ENCODE measurements at places on chromosomes 6 and 20.
A peak's percentile ranks its signal among the peaks of the same experiment; 100 is the strongest.

- H3K27ac ChIP-seq: no peak overlapping the region
- no peaks in the 10 kb centered on the region for H3K36me3 ChIP-seq
- peaks cover 5% of the 10 kb centered on the region for H3K4me1 ChIP-seq
- no peak overlapping the region for H3K4me3 ChIP-seq
- DNase-seq: no peak
Observed at GRCh38 chr6:109322825-109323224, 59.4 kb downstream of the CD164 start.

GRCh38 chr20:17730071-17730470, 30.3 kb downstream of the BANF2 start:
- DNase-seq: no peak
- no peak overlapping the region for H3K27ac ChIP-seq
- peaks cover 2% of the 10 kb centered on the region for H3K36me3 ChIP-seq
- H3K27me3 ChIP-seq: peaks cover 45% of the 10 kb centered on the region
- no peak overlapping the region for H3K4me3 ChIP-seq

- H3K4me3 ChIP-seq: no peak overlapping the region
- no peaks in the 10 kb centered on the region for H3K4me1 ChIP-seq
- H3K36me3 ChIP-seq: no peaks in the 10 kb centered on the region
- peaks cover 28% of the 10 kb centered on the region for H3K27me3 ChIP-seq
Observed at GRCh38 chr20:61895016-61895415, 170.7 kb downstream of the TAF4 start.

- DNase-seq: peak; percentile 67
- H3K36me3 ChIP-seq: no peaks in the 10 kb centered on the region
- no peak overlapping the region for H3K27ac ChIP-seq
- peaks cover 8% of the 10 kb centered on the region for H3K4me1 ChIP-seq
- H3K27me3 ChIP-seq: no peaks in the 10 kb centered on the region
Observed at GRCh38 chr20:32674362-32674789, 635 bp upstream of the C20orf203 start.

DNA sequence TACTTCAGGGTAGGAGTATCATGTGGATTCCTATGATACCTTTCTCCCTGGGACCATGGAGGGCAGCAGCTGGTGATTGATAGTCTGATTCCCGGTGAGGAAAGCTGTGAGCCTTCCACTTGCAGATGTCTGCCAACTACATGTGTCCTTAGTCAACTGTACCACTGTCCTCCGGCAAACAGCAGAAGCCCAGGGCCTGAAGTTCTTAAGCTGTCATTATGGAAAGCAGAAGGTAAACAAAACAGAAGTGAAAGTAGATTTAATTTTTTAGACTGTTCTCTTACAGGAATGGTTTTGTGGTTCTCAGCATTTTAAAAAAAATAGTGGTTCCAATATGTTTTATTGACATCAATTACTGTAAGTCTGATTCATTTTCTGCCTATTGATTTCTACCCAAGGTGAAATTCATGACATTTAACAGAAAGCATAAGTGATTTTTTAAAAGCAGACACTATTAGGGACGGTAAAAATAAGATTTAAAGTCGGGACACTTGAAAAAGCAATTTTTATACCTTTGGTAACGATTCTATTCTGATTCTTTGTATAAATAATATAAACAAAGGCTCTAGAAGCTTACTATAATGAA, 36.6 kb downstream of the PTPN1 start:
- H3K36me3 ChIP-seq: peaks cover 29% of the 10 kb centered on the region
- H3K27me3 ChIP-seq: no peaks in the 10 kb centered on the region
- peak overlapping the region; percentile 90 for H3K27ac ChIP-seq
- no peak for DNase-seq

- H3K4me3 ChIP-seq: no peak overlapping the region
- H3K27me3 ChIP-seq: peaks cover 72% of the 10 kb centered on the region
- H3K36me3 ChIP-seq: no peaks in the 10 kb centered on the region
- no peak overlapping the region for H3K27ac ChIP-seq
Observed at GRCh38 chr20:59412181-59412580, 111.8 kb downstream of the EDN3 start.

GRCh38 chr6:28719275-28719940, 193.7 kb downstream of the GPX5 start:
- no peak for DNase-seq
- peaks cover 72% of the 10 kb centered on the region for H3K27me3 ChIP-seq
- no peak overlapping the region for H3K4me3 ChIP-seq
- no peaks in the 10 kb centered on the region for H3K4me1 ChIP-seq
- no peaks in the 10 kb centered on the region for H3K36me3 ChIP-seq

GRCh38 chr6:162630069-162630468, 97.5 kb downstream of the PRKN start:
- no peak for DNase-seq
- peaks cover 2% of the 10 kb centered on the region for H3K4me1 ChIP-seq
- H3K36me3 ChIP-seq: no peaks in the 10 kb centered on the region

DNA sequence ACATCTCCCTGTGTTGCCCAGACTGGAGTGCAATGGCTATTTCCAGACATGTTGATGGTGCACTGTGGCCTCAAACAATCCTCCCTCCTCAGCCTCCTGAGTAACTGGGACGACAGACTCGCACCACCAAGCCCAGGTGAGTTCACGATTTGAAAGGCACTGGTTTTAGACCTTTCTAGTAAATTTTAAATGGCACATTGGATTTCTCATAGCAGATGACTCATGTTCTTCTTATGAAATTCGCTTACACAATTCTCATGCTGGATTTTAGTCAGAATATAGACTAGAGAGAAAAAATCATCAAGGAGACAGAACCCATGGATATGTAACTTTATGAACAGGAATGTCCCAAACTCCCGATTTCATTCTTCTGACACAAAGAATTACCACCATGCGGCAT, 18.1 kb upstream of the PXDC1 start:
- H3K27ac ChIP-seq: no peak overlapping the region
- peaks cover 62% of the 10 kb centered on the region for H3K27me3 ChIP-seq
- no peak overlapping the region for H3K4me3 ChIP-seq
- H3K4me1 ChIP-seq: peaks cover 7% of the 10 kb centered on the region
- H3K36me3 ChIP-seq: no peaks in the 10 kb centered on the region
- DNase-seq: no peak

DNA sequence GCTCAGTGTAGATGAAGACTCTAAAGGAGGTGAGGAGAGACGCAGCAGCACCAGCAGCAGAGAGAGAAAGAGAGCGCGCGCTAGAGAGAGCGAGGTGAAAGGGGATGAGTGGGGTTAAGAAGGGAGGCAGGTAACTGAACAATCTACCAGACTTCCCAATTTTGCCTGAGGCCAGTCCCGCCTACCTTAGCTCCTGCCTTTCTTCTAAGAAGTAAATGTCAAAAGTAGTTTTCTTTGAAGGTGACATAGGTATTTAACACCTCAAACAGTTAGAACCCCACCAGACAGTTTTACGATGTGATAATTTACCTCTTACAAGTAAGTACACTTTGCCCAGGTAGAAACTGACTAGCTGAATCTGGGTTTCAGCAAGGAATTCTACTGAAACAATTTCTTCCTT, 132.0 kb upstream of the EEF1E1 start:
- H3K36me3 ChIP-seq: no peaks in the 10 kb centered on the region
- no peak for DNase-seq
- no peak overlapping the region for H3K27ac ChIP-seq
- H3K27me3 ChIP-seq: peaks cover 14% of the 10 kb centered on the region
- H3K4me3 ChIP-seq: no peak overlapping the region
- no peaks in the 10 kb centered on the region for H3K4me1 ChIP-seq

- no peak for DNase-seq
- no peaks in the 10 kb centered on the region for H3K4me1 ChIP-seq
- peak overlapping the region; percentile 26 for H3K27ac ChIP-seq
- no peaks in the 10 kb centered on the region for H3K36me3 ChIP-seq
Observed at GRCh38 chr6:165484178-165484889, 174.9 kb upstream of the C6orf118 start.

GRCh38 chr6:43172104-43173007, 1.3 kb downstream of the SRF start:
- peak overlapping the region; percentile 89 for H3K27ac ChIP-seq
- H3K4me3 ChIP-seq: peak overlapping the region; percentile 88
- peaks cover 42% of the 10 kb centered on the region for H3K4me1 ChIP-seq
- peak; percentile 26 for DNase-seq
- no peaks in the 10 kb centered on the region for H3K27me3 ChIP-seq
- H3K36me3 ChIP-seq: peaks cover 54% of the 10 kb centered on the region

DNA sequence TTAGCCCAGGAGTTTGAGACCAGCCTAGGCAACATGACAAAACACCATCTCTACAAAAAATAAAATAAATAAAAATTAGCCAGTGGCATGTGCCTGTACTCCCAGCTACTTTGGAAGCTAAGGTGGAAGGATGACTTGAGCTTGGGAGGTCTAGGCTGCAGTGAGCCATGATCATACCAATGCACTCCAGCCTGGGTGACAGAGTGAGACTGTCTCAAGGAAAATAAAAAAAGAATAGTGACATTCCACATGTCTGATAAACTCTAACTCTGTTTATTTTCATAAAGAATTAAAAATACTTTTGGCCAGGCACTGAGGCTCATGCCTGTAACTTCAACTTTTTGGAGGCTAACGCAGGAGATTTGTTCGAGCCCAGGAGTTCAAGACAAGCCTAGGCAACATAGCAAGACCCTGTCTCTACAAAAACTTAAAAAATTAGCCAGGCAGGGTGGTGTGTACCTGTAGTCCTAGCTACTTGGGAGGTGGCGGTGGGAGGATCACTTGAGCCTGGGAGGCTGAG, 115.1 kb downstream of the GJA1 start:
- no peak overlapping the region for H3K27ac ChIP-seq
- H3K4me1 ChIP-seq: no peaks in the 10 kb centered on the region

- H3K4me3 ChIP-seq: peak overlapping the region; percentile 97
- peaks cover 39% of the 10 kb centered on the region for H3K36me3 ChIP-seq
- H3K27me3 ChIP-seq: no peaks in the 10 kb centered on the region
- no peak for DNase-seq
Observed at GRCh38 chr20:35661908-35662307, 2.8 kb downstream of the CPNE1 start.

GRCh38 chr6:17574866-17575560, 25.1 kb upstream of the FAM8A1 start:
- peaks cover 42% of the 10 kb centered on the region for H3K27me3 ChIP-seq
- H3K4me3 ChIP-seq: no peak overlapping the region
- DNase-seq: no peak
- no peak overlapping the region for H3K27ac ChIP-seq

DNA sequence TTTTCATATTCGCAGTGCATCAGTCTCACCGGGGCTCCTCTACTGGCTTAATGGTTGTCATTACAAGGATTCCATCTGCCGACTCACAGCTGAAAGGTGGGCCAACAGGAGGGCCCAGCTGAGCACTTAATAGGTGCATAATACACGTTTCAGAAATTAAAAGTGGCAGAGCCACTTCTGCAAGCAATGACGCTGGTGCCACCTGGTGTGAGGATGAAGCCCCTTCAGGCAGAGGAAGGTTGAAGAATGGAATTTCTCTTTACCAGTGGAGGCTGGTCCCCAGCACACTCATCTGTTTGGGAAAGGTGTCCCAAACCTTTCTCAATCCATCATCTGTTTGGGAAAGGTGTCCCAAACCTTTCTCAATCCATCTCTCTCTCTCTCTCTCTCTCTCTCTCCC, 8.2 kb upstream of the STMND1 start:
- no peak overlapping the region for H3K4me3 ChIP-seq
- no peak overlapping the region for H3K27ac ChIP-seq
- no peaks in the 10 kb centered on the region for H3K36me3 ChIP-seq
- H3K4me1 ChIP-seq: no peaks in the 10 kb centered on the region

GRCh38 chr20:9402546-9402945, 111.8 kb upstream of the LAMP5 start:
- no peak overlapping the region for H3K27ac ChIP-seq
- H3K27me3 ChIP-seq: no peaks in the 10 kb centered on the region
- DNase-seq: no peak
- H3K4me3 ChIP-seq: no peak overlapping the region
- no peaks in the 10 kb centered on the region for H3K36me3 ChIP-seq

GRCh38 chr6:35469751-35470662, 1.8 kb downstream of the RPL10A start:
- H3K27me3 ChIP-seq: no peaks in the 10 kb centered on the region
- peaks cover 31% of the 10 kb centered on the region for H3K4me1 ChIP-seq
- peaks cover 70% of the 10 kb centered on the region for H3K36me3 ChIP-seq
- peak overlapping the region; percentile 97 for H3K27ac ChIP-seq
- peak overlapping the region; percentile 97 for H3K4me3 ChIP-seq

DNA sequence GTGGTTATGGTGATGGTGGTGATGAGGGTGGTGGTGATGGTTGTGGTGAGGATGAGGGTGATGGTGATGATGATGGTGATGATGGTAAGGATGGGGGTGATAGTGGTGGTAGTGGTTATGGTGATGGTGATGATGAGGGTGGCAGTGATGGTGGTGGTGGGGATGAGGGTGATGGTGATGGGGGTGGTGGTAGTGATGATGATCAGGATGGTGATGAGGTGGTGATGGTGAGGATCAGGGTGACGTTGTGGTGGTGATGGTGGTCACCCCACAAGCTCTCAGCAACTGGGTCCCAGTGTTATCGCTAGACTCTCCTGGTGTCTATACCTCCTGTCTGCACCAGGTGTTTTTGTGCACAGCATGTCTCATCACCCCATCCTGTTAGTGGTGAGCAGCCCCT, 85.0 kb downstream of the TMEM242 start:
- H3K4me1 ChIP-seq: peaks cover 19% of the 10 kb centered on the region
- peak overlapping the region; percentile 0 for H3K4me3 ChIP-seq
- DNase-seq: no peak
- peaks cover 15% of the 10 kb centered on the region for H3K36me3 ChIP-seq
- H3K27me3 ChIP-seq: peaks cover 16% of the 10 kb centered on the region

DNA sequence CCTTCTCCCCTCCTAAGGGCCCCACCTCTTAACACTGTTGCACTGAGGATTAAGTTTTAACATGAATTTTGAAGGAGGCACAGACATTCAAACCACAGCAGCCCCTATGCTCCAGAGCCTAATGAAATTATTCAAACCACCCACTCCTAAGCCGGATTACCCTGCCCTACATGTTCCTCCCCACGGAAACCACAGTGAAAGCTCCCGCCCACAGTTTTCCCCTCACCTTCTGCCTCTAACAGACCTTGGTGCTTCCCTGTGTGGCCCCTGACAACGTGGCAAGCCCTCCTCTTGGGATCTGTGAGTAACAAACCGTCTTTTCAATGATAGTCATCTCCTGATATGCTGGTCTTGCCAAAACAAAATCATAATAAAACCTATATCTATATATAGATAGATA, 74.8 kb downstream of the RIN2 start:
- no peak for DNase-seq
- no peak overlapping the region for H3K27ac ChIP-seq
- no peak overlapping the region for H3K4me3 ChIP-seq
- H3K27me3 ChIP-seq: peaks cover 18% of the 10 kb centered on the region
- peaks cover 6% of the 10 kb centered on the region for H3K4me1 ChIP-seq

DNA sequence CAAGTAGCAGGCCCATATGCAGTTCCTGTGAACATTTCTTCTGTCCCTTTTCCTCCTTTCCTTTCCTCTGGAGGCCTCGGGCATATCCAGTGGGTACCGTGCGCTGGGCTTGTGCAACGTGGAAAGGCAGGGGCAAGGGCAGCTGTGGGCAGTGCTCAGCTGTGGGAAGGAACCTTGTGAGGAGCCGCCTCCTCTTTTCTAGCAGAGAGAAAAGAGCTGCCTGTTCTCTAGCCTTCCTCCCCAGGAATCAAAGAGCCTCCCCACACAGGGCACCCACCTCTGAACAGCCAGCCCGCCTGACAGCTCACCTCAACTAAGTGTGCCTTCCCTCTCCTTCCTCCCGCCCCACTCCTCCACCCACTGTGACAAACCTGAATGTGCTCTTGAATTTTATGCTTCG, 143.3 kb upstream of the HDDC2 start:
- H3K4me3 ChIP-seq: no peak overlapping the region
- no peaks in the 10 kb centered on the region for H3K4me1 ChIP-seq
- peaks cover 16% of the 10 kb centered on the region for H3K27me3 ChIP-seq
- no peak for DNase-seq

GRCh38 chr6:52641388-52641787, 29.5 kb upstream of the TMEM14A start:
- H3K4me3 ChIP-seq: no peak overlapping the region
- no peaks in the 10 kb centered on the region for H3K4me1 ChIP-seq
- no peak overlapping the region for H3K27ac ChIP-seq
- H3K27me3 ChIP-seq: peaks cover 30% of the 10 kb centered on the region
- no peaks in the 10 kb centered on the region for H3K36me3 ChIP-seq
